ENCODE measurements at places on chromosomes 7 and 10.

GRCh38 chr10:72563327-72563932 lies 62.4 kb downstream of the MICU1 start:
- no peak for DNase-seq

GRCh38 chr10:3500408-3500856 lies 284.6 kb downstream of the KLF6 start:
- DNase-seq, result no peak

DNA sequence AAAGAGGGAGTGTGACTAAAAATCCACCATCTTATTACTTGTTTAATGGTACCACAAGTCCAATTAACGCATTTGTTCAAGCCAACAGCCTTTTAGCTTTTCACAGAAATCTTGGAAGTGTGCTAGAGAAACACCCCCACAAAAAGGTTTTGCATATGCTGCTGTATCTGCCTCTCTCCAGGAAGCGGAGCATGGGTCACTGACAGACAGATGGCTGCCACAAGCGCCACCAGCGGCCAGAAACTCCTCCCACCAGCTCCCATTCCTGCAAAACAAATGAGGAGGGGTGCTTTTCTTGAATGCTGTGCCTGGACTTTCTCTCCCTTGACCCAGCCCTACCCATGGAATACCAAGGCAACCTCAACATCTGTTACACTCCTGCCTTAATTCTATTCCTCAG lies 176.3 kb upstream of the LRGUK start:
- no peak for DNase-seq

- no peak for DNase-seq
Observed at GRCh38 chr7:105278973-105279687, 109.6 kb downstream of the SRPK2 start.

DNA sequence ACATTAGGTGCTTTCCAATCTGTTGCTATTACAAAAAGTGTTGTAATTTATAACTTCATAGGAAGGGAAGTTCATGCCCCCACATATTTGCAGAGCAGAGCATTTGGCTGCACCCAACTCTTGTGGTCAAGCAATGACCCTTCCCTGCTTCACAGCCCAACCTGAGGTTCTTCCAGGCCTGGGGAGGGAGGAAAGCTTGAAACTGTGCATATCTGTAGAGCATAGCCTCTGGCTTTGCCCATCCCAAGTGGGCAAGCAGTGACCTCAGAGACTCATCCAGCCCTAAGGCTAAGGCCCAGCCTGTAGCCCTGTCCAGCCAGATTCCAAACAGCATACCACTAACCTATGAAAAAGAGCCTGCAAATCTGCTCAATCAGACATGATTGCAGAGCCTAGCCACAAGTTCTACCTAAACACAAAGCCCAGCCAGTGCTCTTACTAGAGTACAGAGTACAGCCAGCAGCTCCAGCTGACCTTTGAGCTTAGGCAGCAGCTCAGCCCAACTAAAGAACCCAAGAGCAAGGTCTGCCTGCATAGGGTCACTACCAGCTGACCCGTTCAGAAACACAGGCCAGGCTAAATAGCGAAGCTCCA lies 14.4 kb upstream of the GSTK1 start:
- no peak for DNase-seq
